Stimulated activated CD4-positive, alpha-beta T cell treated with anti-CD3 and anti-CD28 coated beads, TNF-alpha, amount 100 ng/mL, for 24 hours (primary cell): ENCODE measurements at places on chromosomes 7 and 10.

DNA sequence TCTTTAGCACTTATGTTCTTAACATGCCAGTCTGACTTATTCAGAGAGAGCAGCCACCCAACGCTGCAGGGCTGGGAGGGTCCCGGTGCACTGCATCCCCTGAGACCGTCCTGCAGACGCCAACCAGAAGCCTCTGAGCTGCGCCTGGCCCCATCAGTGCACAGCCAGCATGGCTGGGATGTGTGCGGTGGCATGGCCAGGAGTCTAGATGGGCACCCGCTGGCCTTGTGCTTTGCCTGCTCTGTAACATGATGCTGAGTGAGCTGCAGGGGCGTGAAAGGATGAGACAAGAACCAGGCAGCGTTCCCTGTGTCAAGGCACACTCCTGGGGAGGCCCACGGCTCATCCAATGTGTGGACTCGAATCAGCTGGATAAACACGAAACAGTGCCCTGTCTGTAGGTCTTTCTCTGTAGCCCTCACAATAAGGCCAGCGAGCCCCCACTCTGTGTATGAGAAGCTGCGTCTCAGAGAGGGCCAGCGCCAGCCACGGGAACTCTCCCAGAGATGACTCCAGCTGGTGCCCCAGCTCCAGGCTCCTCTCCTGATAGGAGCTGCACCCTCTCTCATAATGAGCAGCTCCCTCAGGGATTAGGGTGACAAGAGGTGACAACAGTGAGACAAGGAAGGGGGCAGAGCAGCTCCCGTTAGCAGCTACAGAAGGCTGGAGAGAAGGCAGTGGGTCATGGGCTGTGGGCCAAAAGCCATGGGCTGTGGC is 96.8 kb downstream of the TNS3 start:
- DNase-seq: no peak

DNA sequence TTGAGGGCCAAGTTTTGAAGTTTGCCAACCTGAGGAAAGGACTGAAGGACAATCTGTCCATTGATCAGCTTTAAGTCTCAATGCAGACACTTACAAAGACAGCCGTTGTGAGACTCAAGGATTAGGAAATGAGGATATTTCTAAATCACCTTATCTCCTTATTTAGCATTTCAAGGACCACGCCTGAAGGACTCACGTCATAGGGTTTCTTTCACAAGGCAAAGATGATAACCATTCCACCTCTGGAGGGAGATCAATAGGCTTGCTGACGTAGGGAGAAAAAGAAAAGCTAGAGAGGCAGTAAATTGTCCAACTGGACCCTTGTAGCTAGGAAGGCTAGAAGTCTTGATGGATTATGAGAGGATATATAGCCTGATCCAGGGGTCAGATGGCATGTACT is 3.3 kb upstream of the ASB4 start:
- DNase-seq: no peak

- no peak for DNase-seq
These were observed 42.8 kb downstream of the AP5Z1 start for GRCh38 chr7:4818000-4818794.

DNA sequence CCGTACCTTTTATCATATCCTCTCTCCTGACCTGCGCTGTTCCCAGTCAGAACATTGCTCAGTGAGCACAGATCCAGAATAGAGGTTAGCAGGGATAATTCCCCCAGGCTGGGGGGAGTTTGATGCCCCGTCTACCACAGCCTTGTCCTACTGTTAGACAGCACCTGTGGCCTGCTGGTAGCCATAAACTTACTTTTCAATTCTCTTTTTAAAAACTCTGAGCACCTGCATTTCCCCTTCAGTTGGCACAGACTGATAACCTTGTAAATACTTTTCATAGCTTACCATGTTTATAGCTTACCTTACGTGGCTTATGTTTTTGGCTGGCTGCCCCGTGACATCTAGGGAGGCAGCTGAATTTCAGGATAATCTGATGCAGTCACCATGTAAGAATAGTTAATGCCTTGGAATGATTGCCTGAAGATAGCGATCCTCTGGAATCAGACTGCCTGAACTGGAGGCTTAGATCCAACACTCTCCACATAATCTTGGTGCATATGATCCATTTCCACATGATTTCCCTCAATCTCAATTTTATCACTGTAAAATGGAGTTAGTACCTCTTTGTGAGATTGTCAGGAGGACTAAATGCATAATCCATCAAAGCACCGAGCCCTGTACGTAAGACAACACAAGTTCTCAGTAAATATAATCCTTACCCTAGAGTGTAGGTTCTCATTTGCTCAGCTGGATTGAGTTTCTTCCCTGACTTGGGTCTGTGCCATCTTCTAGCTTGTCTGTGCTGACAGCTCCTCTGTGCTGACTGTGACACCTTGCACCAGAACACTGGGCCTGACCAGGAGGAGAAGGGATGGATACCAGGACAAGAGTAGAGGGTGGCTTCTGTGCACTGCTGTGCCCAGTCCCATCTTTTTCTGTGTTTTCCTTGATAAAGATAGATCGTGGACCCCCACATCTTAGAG is 111.7 kb upstream of the GJD4 start:
- DNase-seq: no peak

- DNase-seq: no peak
These were observed 11.8 kb downstream of the CPED1 start for GRCh38 chr7:121000081-121000983.
